ENCODE measurements at places on chromosomes 2 and 18. TPM values are rescaled to one million over a fixed set of nuclear protein-coding genes. Genes with fewer than 3 reads are reported as not detected.

SLC4A3 gene
- total RNA-seq: not detected

DNA sequence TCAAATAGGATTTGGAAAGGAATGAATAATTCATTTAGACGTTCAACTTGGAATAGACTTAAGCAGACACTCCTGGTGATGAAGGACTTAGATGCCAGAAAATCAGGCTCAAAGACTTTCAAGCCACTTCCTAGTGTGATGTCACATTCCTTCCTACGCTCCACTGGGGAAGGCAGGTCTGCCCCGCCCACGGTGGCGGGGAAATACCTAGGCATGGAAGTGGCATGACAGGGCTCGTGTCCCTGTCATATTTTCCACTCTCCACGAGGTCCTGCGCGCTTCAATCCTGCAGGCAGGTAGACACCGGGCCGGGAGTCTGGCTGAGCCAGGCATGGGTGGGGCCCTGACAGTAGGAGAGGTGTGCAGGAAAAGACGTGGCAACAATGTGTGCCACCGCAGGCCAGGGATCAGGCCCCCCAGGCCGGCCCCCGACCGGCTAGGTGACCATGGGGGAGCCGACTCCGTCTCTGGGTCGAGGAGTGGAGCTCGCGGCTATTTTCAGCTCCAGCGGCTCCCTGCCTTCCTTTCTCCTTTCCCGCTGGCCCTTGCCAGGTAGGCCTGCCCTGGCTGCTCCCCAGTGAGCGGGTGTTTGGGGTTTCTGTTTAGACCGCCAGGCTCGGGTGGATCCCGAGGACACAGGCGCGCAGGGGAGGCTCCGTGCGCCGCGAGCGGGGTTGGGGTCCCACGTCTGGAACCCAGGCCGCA, at the start of gene IL1RL2:
Gene IL1RL2, plus strand, starts transcription at position 233 of the 705 bp plus-strand sequence. CDS start 845 bp downstream, outside the sequence.
- peak within 1 kb of the TSS; percentile 66 for H3K4me3 ChIP-seq
- DNase-seq: no peak
- peaks cover 14% of the 10 kb centered on the region for H3K27me3 ChIP-seq
- H3K27ac ChIP-seq: no peak within 1 kb of the TSS
- H3K4me1 ChIP-seq: peaks cover 18% of the 10 kb centered on the region

- peak; percentile 63 for DNase-seq
- no peak overlapping the region for H3K27ac ChIP-seq
- peaks cover 3% of the 10 kb centered on the region for H3K4me1 ChIP-seq
- no peaks in the 10 kb centered on the region for H3K36me3 ChIP-seq
These were observed 174.0 kb downstream of the SMAD2 start for GRCh38 chr18:47756364-47757016.

DNA sequence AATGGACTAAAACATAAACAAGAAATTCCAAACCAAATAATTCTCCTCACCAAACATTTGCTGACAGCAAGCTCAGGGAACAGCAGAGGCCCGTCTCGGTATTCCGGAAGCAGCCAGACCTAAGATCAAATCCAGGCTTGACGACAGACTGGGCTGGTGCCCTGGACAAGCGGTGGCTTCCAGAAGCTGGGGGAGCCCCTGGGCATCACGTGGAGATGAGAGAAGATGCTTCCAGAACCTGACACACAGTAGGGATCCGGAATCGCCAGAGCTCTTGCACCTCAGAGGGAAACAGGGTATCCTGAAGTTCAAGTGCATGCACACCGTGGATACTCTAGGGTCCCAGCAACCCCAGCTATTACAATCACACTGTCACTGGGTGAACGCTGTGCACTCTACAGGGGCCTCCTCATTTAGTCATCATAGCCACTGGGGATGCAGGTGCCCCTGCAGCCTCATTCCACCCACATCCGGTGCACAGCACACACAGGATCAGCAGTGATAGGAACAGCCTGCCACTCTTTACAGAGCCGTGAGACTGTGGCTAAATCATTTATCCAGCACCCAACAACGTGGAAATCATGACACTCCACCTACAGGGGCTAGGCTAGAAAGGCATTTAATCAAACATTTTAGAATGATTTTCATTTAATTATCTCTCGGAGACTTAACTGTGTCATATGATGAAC, 102.6 kb downstream of the HDAC4 start:
- peak overlapping the region; percentile 85 for H3K4me3 ChIP-seq
- H3K4me1 ChIP-seq: peaks cover 81% of the 10 kb centered on the region
- H3K36me3 ChIP-seq: peaks cover 12% of the 10 kb centered on the region
- H3K27ac ChIP-seq: peak overlapping the region; percentile 93
- H3K27me3 ChIP-seq: no peaks in the 10 kb centered on the region

DNA sequence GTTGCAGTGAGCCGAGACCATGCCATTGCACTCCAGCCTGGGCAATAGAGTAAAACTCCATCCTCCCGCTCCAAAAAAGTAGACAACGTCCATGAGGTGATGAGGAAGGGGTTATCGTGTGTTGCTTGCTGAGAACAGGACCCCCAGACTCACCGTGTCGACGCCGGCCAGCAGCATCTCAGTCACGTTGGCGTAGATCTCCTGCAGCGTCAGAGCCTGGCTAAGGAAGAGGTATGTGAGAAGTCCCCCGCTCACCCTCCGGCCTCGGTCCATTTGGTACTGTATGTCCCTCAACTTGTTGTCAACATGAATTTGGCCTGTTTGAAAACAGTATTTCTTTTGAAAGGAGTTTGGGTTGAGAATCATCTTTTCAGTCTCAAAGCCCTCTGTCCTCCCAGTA, 20.9 kb downstream of the CYP27C1 start:
- H3K4me3 ChIP-seq: no peak overlapping the region
- no peaks in the 10 kb centered on the region for H3K36me3 ChIP-seq
- no peak for DNase-seq
- H3K27ac ChIP-seq: no peak overlapping the region
- H3K27me3 ChIP-seq: no peaks in the 10 kb centered on the region
- peaks cover 2% of the 10 kb centered on the region for H3K4me1 ChIP-seq

All from activated CD4-positive, alpha-beta T cell treated with anti-CD3 and anti-CD28 coated beads, Interleukin-2, amount 10 ng/mL, durations not matched to agents 7 days and 5 days (primary cell).